ENCODE measurements at places on chromosomes 1 and 21. TPM values are rescaled to one million over a fixed set of nuclear protein-coding genes. Genes with fewer than 3 reads are reported as not detected.

DNA sequence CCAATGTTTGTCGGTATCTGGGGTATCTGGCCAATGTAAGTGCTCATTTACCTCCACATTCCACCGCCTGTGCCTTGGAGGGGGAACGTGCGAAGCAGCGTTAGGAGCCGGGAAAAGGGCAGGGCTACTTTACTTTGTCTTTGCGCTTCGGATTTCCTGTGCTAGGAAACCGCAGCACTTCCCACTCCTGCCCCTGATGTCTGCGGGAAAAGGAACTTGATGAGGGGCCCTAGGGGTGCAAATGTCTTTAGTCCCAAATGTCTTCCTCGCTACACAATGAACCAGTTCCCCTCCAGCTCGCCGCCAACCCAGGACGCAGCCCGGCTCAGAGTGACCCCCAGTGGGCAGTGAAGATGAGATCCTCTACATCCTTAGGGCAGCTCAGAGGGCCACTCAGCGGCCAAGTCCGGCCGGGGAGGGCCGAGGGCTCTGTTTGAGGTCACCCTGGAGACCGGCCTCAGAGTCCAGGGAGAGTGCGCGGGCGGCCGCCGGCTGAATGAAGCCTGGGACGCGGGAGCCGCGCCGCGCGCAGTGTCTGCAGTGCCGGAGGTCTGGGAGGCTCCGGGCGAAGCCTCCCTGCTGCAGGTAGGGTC, at the start of gene DYNLT5:
Gene DYNLT5 (plus strand): TSS at position 460 of the 593 bp plus-strand sequence. CDS start 2,200 bp downstream, outside the sequence.
- peak within 1 kb of the TSS; percentile 54 for H3K4me3 ChIP-seq
- no peaks in the 10 kb centered on the region for H3K36me3 ChIP-seq
- DNase-seq: no peak
- H3K27ac ChIP-seq: peak within 1 kb of the TSS; percentile 26
- H3K4me1 ChIP-seq: peaks cover 3% of the 10 kb centered on the region

The ACTN2 gene
- 1,388 TPM for total RNA-seq

GRCh38 chr1:203011582-203011981, 4.4 kb downstream of the TMEM183A start:
- H3K36me3 ChIP-seq: no peaks in the 10 kb centered on the region
- no peak overlapping the region for H3K4me3 ChIP-seq
- H3K4me1 ChIP-seq: peaks cover 19% of the 10 kb centered on the region
- DNase-seq: no peak
- no peak overlapping the region for H3K27ac ChIP-seq
- no peaks in the 10 kb centered on the region for H3K27me3 ChIP-seq

DNA sequence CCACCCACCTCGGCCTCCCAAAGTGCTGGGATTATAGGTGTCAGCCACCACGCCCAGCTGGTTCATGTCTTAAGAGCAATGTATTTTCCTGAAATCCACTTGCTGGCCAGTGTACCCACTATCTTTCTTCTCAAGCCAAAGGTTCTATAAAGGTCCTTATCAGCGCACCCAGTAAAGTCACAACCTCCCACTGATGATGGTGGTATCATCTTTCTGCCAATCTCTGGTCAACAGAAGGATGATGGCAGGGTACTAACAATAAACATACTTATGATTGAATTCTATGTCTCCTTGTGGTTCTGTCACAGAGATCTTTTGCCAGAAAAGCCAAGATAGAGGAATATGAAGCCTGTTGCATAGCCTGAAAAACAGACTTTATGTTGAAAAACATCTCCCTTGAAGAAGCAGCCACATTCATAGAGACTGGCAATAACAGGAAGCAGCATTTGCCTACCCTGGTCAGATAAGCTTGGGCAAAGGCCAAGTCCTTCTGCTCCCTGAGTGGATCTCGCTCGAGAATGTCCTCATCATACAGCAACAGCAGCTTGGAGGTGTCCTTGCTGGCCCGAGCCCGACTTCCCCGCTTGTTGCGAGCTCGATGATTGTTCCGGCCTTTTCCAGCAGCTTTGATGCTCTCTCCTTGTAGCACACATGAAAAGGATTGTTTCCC, 73.0 kb downstream of the DAP3 start:
- DNase-seq: no peak
- H3K36me3 ChIP-seq: peaks cover 88% of the 10 kb centered on the region
- no peaks in the 10 kb centered on the region for H3K4me1 ChIP-seq
- no peak overlapping the region for H3K4me3 ChIP-seq
- no peaks in the 10 kb centered on the region for H3K27me3 ChIP-seq
- no peak overlapping the region for H3K27ac ChIP-seq

DNA sequence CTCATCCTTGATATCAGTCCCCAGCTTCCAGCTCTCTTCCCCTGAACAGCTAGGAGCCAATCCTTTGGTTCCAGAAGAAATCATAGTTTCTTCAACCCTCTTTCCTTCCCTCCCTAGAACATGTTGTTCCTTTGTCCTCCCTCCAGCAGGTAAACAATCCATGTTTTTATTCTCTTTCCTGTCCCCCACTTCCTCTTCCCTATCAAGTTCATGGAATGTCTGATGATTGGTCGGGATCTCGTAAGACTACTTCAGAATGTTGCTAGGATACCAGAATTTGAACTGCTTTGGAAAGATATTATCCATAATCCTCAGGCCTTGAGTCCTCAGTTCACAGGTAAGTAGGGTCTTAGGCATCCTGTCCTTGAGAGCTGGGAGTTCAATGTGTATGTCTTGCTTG, 23.1 kb upstream of the SLC27A3 start:
- peaks cover 51% of the 10 kb centered on the region for H3K4me1 ChIP-seq
- no peak overlapping the region for H3K4me3 ChIP-seq
- H3K36me3 ChIP-seq: no peaks in the 10 kb centered on the region
- no peaks in the 10 kb centered on the region for H3K27me3 ChIP-seq
- DNase-seq: no peak
- peak overlapping the region; percentile 95 for H3K27ac ChIP-seq

The GREM2 gene
- 0.73 TPM for total RNA-seq

The TFF3 gene
- total RNA-seq: 4.7 TPM

DNA sequence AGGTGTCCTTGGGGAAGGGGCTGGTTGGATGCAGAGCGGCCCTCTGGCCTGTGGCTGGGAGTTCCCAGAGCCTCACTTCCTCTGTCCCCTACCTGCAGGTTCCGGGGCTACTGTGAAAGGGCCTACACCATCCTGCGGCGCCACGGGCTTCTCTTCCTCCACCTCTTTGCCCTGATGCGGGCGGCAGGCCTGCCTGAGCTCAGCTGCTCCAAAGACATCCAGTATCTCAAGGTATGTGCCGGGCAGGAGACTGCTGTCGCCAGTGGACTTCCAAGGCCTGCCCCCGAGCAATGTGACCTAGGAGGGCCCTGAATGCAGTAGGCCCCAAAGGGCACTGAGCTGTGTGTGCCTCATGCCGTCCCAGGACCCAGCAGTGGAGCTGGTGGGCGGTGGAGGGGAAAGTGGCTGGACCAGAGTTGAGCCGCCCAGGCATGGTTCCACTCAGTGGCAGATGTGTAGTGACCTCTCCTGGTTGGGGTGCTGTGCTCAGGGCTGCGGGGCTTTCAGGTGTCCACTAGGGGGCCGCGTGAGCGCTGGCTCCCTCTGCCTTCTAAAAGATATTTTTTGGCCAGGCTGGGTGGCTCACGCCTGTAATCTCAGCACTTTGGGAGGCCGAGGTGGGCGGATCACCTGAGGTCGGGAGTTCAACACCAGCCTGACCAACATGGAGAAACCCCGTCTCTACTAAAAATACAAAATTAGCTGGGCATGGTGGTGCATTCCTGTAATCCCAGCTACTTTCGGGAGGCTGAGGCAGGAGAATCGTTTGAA, 73.4 kb downstream of the PIK3CD start:
- H3K36me3 ChIP-seq: peaks cover under 1% of the 10 kb centered on the region
- H3K27me3 ChIP-seq: no peaks in the 10 kb centered on the region
- H3K27ac ChIP-seq: no peak overlapping the region
- no peak for DNase-seq

DNA sequence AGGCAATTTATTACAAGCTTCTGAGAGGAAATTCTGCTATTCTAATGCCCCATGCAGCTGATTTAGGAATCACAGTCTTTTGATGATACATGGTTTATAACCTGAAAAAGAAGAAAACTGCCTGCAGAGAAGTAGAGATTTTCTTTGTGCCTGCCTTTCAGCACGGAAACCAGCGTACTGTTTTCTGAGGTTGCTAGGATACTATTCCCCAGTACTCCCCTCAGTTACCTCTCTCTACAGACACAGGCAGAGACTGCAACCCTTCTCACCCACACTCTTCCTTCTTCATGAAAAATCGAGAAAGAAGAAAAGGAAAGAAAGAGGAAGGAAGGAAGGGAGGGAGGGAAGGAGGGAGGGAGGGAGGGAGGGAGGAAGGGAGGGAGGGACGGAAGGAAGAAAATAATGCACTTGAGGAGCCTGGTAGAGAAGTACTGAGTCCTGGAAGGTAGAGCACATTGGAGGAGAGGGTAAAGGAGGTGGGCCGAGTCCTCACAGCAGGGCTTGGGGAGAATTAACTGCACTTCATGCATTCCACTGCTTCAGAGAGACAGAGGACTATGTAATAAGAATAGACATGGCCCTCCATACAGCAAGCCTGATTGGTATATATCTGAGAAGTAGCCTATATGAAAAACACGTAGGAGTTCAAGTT, 21.9 kb downstream of the RGS2 start:
- DNase-seq: no peak
- no peak overlapping the region for H3K4me3 ChIP-seq
- H3K36me3 ChIP-seq: no peaks in the 10 kb centered on the region
- no peaks in the 10 kb centered on the region for H3K4me1 ChIP-seq

DNA sequence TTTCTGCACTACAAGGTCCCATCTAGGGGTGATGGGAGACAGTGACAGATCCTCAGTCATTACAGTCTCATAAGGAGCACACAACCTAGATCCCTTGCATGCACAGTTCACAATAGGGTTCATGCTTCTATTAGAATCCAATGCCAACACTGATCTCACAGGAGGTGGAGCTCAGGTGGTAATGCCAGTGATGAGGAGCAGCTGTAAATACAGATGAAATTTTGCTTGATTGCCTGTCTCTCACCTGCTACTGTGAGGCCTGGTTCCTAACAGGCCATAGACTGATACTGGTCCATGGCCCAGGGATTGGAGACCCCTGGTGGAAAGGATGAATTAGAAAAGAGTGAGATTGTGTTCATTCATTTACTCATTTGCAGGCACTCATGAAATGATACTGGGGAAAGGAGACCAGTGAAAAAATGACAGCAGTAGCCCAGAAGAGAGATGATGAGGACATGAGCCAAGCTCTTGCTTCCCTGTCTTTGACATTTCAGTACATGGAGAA, 251.6 kb upstream of the DUSP10 start:
- DNase-seq: no peak
- no peak overlapping the region for H3K4me3 ChIP-seq
- no peaks in the 10 kb centered on the region for H3K27me3 ChIP-seq
- H3K27ac ChIP-seq: no peak overlapping the region
- no peaks in the 10 kb centered on the region for H3K4me1 ChIP-seq

The LBR gene
- 17.7 TPM for total RNA-seq

Measured in gastrocnemius medialis (tissue), 4 donors.